HFFc6 (cell line): ENCODE measurements at places on chromosomes 12 and 14.

DNA sequence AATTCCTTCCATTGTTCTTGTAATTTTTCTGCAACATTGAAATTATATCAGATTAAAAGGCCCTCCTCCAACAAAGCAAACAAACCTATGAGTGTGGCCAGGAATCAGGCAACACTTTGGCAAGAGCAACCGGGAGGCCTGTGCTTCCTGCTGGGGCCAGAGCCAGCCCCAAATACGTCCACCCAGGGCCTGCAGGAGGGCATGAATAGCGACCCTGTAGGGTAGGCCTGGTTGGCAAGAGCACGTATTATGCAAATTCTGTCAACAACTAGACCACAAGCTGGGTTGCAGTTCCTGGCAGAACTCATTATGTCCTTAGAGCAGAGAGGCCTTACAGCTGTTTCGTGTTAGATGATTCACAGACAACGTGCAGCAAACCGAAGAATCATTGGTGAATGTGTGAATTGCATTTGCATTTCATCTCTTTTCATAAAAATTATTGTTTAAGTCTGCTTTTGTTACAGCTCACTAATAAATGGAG lies 26.9 kb upstream of the LGALS3 start:
- no peaks in the 10 kb centered on the region; the same call in 1 of the 2 replicates for H3K27me3 ChIP-seq
- DNase-seq: peak; percentile 95
- H3K27ac ChIP-seq: peak overlapping the region; percentile 99

DNA sequence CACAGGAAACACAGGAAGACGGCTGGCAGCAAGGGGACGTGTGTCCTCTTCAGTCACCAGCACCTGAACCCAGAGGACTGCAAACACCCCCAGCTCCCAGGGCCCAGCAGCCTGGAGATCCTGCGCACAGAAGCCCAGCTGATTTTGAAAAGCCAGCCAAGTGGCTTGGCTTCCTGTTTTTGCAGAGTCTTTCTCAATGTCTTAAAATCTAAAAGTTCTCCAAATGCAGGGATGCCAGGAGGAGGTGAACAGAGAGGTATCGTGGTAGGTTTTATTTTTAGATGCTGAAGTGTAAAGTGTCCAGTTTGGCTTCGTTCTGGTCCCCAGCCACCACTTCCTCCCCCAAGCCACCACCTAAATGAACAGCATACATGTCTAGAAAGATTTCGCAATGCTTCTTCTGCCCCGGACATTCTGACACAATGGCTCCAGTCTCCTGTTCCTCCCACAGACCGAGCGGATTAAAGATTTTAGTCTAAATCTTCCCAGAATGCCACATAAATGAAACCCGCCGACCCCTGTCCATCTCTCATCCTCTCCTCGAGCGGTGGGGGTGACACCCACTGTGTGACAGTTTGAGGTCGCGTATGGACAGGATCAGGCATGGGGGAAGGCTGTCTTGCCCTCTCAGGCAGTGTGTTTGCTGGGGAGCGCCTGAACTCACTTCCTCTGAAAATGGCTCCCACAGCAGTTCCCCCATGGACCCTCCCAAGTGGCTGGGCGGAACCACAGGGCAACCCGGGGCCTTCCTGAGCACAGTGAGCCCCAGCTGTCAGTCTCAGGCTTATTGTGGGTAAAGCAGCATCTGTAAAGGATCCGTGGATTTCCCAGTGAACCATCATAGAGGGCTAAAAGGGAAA lies 41.6 kb downstream of the ITPK1 start:
- no peak overlapping the region for H3K27ac ChIP-seq
- peaks cover 38% of the 10 kb centered on the region for H3K4me1 ChIP-seq
- peaks cover 7% of the 10 kb centered on the region for H3K27me3 ChIP-seq
- H3K4me3 ChIP-seq: no peak overlapping the region; the same call in 1 of the 2 replicates
- H3K36me3 ChIP-seq: no peaks in the 10 kb centered on the region

DNA sequence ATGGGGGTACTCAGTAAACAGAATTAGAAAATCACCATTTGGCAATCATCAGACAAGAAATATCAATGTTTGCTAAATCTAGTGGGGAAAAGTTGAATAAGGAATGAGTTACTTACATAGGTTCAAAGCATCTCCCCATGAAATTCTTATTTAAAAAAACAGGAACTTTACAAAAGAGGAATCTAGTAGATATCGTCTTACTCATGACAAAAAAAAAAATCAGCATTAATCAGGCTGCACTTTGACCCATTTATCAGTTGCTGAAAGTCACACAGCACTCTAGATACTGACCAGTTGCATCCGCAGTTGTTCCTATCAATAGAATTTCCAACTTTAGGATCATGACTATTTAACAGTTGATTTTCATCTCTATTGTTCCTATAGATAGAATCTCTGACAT lies 5.8 kb upstream of the DICER1 start:
- H3K4me3 ChIP-seq: no peak overlapping the region
- DNase-seq: no peak
- peaks cover 2% of the 10 kb centered on the region for H3K4me1 ChIP-seq
- H3K36me3 ChIP-seq: no peaks in the 10 kb centered on the region
- H3K27ac ChIP-seq: no peak overlapping the region

DNA sequence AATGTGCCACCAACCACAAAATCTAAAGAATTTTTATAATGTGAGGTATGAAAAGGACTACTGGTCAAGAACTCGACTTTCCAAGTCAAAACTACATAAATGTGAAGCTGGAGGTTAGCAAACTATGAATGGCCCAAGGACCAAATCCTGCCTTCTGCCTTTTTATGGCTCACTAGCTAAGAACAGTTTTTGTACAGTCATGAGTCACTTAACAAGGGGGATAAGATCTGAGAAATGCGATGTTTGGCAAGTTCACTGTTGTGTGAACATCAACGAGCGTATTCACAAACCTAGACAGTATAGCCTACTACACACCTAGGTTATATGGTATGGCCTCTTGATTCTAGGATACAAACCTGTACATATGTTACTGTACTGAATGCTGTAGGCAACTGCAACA lies 28.2 kb downstream of the FERMT2 start:
- H3K4me1 ChIP-seq: peaks cover 92% of the 10 kb centered on the region
- H3K27me3 ChIP-seq: peaks cover 3% of the 10 kb centered on the region
- H3K4me3 ChIP-seq: peak overlapping the region; percentile 27; the same call in 1 of the 2 replicates

GRCh38 chr12:9051158-9051550 lies 61.8 kb downstream of the KLRG1 start:
- H3K27ac ChIP-seq: no peak overlapping the region
- H3K27me3 ChIP-seq: peaks cover 6% of the 10 kb centered on the region; the same call in 1 of the 2 replicates
- H3K4me3 ChIP-seq: no peak overlapping the region
- H3K4me1 ChIP-seq: no peaks in the 10 kb centered on the region

DNA sequence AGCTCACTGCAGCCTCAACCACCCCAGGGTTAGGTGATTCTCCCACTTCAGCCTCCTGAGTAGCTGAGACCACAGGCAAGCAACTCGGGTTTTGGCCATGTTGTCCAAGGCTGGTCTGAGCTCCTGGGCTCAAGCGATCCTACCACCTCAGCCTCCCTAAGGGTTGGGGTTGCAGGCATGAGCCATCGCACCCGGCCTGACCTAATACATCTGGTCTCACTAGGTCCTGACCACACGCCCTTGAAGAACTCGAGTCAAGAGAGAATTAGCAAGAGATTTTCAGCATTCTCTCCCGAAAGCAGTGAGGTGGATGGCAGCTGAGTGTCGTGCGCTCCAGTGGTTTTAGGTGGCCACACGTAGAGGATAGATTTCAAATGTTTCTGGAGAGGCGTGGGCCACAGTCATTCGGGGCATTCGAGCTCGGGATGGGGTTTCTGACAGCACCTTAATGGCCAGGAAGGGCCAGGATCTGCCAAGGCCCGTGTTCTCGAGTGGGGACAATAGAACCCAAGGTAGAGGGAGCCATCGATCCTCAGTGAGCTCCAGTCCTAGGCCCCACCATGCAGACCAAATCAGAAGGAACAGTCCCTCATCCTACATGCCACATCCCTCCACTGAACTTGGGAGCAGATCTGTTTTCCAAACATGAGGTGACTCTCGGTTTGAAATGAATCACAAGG lies 193.1 kb downstream of the ALG10 start:
- H3K4me3 ChIP-seq: no peak overlapping the region
- peaks cover 8% of the 10 kb centered on the region; the same call in 1 of the 2 replicates for H3K4me1 ChIP-seq
- H3K27me3 ChIP-seq: no peaks in the 10 kb centered on the region; the same call in none of the 2 replicates
- no peak for DNase-seq
- no peaks in the 10 kb centered on the region for H3K36me3 ChIP-seq
- H3K27ac ChIP-seq: no peak overlapping the region

GRCh38 chr14:34021096-34021495 lies 70.2 kb upstream of the EGLN3 start:
- no peaks in the 10 kb centered on the region for H3K36me3 ChIP-seq
- no peaks in the 10 kb centered on the region for H3K4me1 ChIP-seq
- H3K27me3 ChIP-seq: no peaks in the 10 kb centered on the region; the same call in 1 of the 2 replicates

- DNase-seq: no peak
- peaks cover 53% of the 10 kb centered on the region for H3K4me1 ChIP-seq
- peaks cover 4% of the 10 kb centered on the region; the same call in 1 of the 2 replicates for H3K36me3 ChIP-seq
- peak overlapping the region; percentile 97 for H3K4me3 ChIP-seq
Observed at GRCh38 chr12:1692226-1692625, 1.4 kb downstream of the ADIPOR2 start.

DNA sequence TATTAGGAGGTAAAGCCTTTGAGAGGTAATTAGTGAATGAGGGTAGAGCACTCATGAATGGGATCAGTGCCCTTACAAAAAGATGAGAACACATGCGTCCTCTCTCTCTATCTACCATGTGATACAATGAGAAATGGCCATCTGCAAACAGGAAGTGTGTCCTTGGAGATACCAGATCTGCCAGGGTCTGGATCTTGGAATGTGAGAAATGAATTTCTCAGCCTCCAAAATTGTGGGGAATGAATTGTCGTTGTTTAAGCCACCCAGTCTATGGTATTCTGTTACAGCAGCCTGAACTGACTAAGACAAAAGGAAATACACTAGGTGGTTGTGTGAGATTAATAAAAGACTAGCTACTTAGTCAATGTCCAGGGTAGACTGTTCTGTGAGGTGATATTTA lies 366.6 kb downstream of the NELL2 start:
- H3K27me3 ChIP-seq: no peaks in the 10 kb centered on the region
- no peaks in the 10 kb centered on the region; the same call in 1 of the 2 replicates for H3K36me3 ChIP-seq
- no peaks in the 10 kb centered on the region for H3K4me1 ChIP-seq
- DNase-seq: no peak
- H3K27ac ChIP-seq: no peak overlapping the region
- no peak overlapping the region for H3K4me3 ChIP-seq

GRCh38 chr12:111248236-111249017 lies 120.5 kb downstream of the PHETA1 start:
- H3K27ac ChIP-seq: no peak overlapping the region
- no peak for DNase-seq
- H3K4me3 ChIP-seq: no peak overlapping the region
- H3K4me1 ChIP-seq: no peaks in the 10 kb centered on the region

DNA sequence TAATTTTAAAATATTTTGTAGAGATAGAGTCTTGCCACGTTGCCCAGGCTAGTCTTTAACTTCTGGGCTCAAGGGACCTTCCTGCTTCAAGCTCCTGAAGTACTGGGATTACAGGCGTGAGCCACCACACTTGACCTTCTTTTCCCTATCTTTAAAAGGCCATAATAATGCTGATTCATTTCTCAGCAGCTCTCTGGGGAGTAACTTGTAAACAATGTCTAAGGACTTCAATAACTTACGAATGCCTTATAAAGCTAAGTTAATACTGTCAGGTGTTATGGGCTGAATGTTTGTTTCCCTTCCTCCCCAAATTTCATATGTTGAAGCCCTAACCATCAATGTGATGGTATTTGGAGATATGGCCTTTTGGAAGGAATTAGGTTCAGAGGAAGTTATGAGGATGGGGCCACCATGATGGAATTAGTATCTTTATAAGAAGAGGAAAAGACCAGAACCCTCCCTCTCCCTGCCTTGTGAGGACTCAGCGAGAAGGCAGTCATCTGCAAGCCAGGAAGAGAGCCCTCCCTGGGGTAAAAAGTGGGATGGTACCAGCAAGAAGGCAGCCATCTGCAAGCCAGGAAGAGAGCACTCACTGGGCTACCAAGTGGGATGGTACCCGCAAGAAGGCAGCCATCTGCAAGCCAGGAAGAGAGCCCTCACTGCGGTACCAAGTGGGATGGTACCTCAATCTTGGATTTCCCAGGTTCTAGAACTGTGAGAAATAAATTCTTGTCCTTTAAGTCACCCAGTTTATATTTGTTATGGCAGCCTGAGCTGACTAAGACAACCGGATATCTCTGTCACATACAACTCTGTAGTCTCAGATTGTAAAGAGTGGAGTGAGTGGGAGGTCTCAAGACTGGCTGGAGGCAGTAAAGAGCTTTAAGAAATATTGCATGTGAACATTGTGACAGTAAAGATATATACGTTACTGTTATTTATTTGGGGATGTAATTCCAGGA lies 16.3 kb upstream of the YBX3 start:
- H3K27ac ChIP-seq: no peak overlapping the region
- DNase-seq: no peak
- H3K4me3 ChIP-seq: no peak overlapping the region
- peaks cover 20% of the 10 kb centered on the region for H3K27me3 ChIP-seq
- no peaks in the 10 kb centered on the region for H3K36me3 ChIP-seq

DNA sequence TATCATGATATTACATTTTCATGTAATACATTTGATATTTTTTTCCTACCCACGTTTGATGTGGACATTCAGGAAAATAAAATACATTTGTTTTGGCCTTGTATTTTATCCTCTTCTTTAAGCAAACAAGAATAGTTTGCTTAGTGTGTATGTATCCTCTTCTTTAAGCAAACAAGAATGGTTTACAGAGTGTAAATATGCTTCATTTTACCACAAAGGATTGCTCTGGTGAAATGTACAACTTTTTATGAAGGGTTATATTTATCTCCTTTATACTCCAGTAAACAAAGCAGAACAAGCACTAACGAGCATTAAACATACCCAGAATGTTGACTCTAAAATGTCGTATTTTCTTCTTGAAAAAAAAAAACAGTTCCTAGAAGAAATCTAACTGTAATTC lies 244.7 kb downstream of the KCNH5 start:
- H3K27ac ChIP-seq: no peak overlapping the region
- H3K27me3 ChIP-seq: no peaks in the 10 kb centered on the region
- no peaks in the 10 kb centered on the region for H3K36me3 ChIP-seq

DNA sequence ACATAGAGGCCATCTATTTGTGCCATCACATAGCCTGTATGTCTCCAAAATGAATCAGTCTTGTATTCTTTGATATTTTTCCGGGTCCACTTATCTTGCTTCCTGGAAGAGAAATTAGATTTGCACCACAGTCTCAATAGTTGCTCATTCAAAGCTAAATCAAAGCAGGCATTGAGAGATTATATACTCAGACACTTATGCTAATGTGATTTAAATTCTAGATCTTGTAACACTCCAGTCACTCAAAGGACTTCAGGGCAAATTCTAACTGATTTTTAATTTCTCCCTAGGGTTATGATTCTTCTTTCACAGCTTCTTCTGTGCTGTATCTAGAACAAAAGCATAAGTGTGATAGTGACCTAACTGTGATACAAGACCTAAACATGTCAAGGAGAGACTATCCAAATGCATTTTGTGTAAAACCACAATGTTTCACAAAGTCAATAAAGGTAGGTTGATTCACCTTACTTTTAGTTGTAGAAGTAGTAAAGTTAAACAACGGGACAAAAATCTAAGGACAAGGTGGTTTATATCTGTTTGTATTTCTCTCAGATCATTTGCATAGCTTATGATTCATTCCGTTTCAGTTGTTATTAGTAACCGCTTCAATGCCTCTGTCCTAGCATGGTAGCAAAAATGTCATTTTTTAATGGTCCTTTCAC lies 26.8 kb downstream of the PLBD1 start:
- H3K27me3 ChIP-seq: peaks cover 2% of the 10 kb centered on the region; the same call in 1 of the 2 replicates
- no peaks in the 10 kb centered on the region for H3K4me1 ChIP-seq
- no peak overlapping the region for H3K4me3 ChIP-seq
- DNase-seq: no peak
- no peak overlapping the region for H3K27ac ChIP-seq
- H3K36me3 ChIP-seq: no peaks in the 10 kb centered on the region

- H3K4me3 ChIP-seq: peak overlapping the region; percentile 34; the same call in 1 of the 2 replicates
- peak; percentile 51 for DNase-seq
- H3K27ac ChIP-seq: peak overlapping the region; percentile 57; the same call in 1 of the 2 replicates
- peaks cover 41% of the 10 kb centered on the region for H3K36me3 ChIP-seq
- no peaks in the 10 kb centered on the region for H3K27me3 ChIP-seq
- H3K4me1 ChIP-seq: peaks cover 46% of the 10 kb centered on the region
Observed at GRCh38 chr14:57209561-57209960, 59.1 kb downstream of the EXOC5 start.
